D341Med (cell line): ENCODE measurements at places on chromosomes 1 and 21.
A peak's percentile ranks its signal among the peaks of the same experiment; 100 is the strongest.

DNA sequence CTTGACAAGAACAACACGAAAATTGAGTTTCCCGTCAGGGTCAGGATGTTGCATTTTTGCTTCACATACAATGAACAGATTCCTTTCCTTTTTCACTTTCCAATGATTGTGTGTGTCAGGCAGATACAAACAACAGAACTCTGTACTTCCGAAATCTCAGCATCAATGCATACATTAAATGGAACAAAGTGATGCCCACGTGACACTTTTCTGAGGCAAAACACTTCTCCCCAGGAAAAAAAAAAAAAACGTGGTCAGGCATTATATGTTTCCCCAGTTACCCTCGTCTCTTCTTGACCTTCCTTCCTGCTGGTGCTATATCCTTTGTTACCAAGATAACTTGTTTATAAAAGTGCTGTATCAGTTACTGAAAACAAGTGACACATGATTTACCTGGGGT is 181.8 kb downstream of the ZNF281 start:
- DNase-seq = no peak

DNA sequence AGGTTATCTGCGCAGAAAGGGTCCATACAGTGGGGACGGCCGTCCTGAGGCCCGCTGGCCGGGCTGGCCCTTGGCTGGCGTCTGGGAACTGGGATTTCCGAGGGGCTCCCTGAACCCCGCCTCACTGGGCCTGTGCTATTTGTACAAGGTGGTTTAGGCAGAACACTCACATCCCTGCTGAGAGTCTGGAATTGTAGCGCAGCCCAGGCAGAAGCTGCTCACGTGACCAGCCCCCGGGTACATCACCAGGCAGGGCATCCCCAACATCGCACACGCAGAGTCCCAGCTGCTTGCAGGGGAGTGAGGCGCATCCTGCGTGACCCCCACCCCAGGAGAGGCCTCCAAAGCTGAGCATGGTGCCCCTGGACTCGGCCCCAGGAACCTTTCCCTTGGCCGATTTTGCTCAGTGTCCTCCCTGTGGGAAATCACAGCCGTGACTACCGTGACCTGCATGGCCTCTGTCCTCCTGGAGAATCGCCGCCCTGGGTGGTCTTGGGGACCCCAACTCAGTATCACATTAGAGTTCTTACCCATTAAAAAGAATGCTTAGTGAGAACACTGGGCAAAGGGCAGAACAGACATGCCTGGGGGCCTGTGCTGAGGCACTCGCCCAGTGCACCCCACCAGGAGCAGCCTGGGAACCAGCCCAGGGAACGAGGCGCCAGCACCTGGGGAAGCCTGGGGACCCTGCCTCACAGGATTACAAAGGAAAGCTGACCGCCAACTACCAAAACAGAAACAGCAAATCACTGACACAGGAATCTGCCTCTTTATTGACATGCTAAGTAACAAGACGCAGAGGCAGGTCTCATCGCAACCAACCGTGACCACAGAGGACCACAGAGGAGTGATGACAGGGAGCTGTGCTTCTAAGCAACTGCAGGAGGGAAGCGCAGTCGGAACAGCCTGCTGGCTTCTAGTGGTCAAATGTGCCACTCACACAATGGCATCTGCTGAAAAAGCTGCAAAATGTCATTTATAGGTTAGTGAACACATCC is 33.5 kb downstream of the UBE2G2 start:
- DNase-seq = no peak

- no peak for DNase-seq
Observed at GRCh38 chr21:38798481-38798882, 7.2 kb upstream of the ETS2 start.

GRCh38 chr1:93395195-93395594 is 49.5 kb downstream of the DR1 start:
- no peak for DNase-seq

GRCh38 chr1:93042187-93043056 is 36.7 kb upstream of the MTF2 start:
- DNase-seq = no peak

DNA sequence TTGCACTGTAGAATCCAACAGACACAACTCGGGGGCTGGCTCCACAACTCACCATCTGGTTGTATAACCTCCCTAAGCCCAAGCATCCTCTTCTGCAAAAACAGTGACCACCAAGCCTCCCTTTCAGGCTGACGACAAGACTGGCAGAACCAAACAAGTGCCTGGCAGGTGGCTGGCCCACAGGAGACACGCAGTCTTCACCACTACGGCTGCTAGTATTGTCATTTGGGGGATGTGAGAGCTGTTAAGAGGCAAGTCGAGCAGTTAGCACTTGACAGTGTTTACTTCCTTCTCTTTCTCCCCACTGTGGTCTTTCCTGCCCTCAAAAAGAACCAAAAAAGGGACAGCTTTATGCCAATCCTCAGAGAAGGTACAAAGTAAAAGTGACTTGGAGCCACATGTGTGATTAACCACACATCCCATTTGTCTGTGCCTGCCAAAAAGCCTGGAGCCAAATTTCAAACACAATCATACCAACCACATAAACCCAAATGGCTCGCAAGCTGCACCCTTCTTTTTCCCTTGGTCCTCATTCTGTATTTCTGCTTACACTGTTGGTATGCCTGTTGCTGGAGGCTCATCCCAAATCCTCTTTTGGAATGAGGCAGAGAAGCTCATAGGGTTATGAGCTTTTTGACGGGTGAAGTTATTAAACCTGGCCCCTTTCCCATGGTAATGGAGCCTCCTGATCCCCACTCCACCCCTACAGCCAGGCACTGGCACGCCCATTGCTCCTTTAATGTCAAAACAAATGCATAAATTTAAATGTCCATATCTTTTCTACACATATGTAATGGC is 94.1 kb downstream of the TGFBR3 start:
- peak; percentile 39 for DNase-seq

DNA sequence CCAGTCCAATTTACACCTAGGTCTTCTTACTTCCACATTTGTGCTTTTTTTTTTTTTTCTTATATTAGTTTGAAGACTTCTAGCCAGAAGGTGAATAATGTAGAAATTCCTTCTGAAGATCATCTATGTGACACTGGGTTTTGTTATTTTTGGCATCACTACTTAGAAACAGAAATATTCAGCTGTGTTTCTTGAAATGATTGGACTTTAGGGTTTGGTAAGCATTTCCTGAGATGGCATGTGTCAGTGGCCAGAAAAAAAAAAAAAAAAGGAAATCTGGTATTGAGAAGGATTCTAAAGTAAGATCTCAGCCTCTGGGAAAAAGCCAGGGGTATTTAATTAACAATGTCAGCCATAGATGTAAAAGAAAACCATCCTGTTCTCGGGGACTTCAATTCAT is 43.4 kb upstream of the LRRC8C start:
- no peak for DNase-seq

GRCh38 chr1:42125552-42125951 is 27.7 kb upstream of the GUCA2B start:
- no peak for DNase-seq

- peak; percentile 76 for DNase-seq
Observed at GRCh38 chr1:47399846-47400155, 16.3 kb upstream of the FOXE3 start.

- no peak for DNase-seq
Observed at GRCh38 chr21:33205476-33205875, 24.3 kb upstream of the IFNAR2 start.

- no peak for DNase-seq
Observed at GRCh38 chr1:244165021-244165420, 113.9 kb downstream of the ZBTB18 start.

DNA sequence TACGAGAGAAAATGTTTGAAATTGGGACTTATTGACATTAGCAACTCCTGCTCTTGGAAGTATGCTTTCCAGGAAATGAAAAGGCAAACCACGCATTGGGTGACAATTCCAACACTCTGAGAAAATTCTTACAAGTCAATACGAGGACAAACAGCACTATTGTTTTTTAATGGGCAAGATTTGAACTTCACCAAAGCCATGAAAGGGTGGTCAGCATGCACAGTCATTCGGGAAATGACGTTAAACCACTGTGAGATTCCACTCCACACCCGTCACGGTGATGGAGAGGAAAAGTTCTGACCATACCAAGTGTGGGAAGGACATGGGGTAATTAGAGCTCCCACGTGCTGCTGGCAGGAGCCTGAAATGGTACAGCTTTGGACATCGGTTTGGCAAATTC is 12.2 kb upstream of the PRXL2B start:
- no peak for DNase-seq

- DNase-seq = no peak
Observed at GRCh38 chr1:119987112-119987511, 82.3 kb downstream of the NOTCH2 start.

DNA sequence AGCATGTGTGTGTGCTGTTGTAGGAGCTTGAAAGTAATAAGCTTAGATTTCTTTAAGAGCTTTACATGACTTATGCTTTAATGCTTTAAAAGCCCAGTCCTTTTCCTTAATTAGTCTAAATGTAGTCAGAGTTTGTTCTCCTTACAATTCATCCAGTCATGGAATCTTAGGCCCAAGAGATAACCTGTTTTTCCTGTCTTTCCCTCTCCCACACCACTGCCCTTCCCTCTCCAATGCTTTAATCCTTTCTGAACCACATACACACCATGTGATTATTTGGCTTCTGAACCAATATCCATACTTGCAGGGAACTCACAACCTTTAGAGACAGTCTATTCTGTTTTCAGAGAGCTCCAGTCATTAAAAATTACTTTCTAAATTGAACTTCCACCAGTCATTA is 37.6 kb downstream of the ALG6 start:
- DNase-seq = peak; percentile 17

DNA sequence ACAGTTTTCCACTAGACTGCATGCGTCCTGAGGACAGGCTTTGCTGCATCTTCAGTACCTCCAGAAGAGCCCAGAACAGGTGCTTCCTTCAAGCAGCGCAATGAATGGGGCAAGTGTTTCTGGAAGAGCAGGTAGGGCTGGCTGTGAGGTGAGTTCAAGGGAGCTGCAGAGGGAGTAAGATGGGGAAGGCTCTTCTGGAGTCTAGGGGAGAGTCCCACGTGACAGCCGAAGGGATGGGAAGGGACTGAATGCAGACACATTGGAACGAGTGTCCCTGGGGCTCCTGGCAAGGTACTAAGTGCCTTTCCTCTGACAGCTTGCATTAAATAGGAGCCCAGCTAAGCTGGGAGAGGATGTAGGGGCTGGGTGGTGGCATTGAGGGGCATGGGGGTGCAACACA is 84.2 kb downstream of the FAM78B start:
- no peak for DNase-seq

DNA sequence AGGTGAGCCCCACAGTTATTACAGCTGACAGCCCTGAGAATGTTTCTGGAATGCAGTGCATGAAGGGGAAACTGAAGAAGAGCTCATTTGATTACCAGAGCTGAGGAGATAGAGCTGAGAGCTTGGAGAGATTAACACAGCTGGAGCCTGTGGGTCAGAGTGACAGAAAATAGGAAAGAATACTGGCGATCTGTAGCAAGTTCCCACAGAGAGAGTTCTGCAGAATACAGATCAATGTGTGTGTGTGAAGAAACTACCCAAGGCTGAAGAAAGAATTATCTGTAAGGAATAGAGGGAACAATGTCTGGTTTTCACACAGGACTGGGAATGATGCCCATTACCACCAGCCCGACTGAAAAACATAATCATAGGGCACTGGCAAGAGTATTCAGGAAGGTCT is 103.6 kb upstream of the SNX7 start:
- DNase-seq = no peak

DNA sequence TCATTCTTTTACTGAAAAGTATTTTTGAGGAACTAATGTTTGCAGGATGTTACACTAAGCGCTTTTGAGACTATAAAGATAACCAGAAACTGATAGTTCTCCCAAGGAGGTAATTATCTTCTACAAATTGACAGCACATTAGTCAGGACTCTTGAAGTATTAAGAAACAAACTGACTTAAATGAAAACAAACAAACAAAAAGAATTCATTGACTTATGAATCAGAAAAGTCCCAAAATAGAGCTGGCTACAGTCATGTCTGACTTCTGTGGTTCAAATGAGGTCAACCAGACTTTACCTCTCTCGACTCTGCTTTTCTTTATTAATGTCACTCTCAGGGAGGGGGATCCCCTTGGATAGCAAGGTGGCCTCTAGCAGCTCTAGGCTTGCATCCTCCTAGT is 296.8 kb downstream of the TPR start:
- DNase-seq = no peak

GRCh38 chr21:45515241-45516061 is 26.8 kb downstream of the SLC19A1 start:
- DNase-seq = no peak

GRCh38 chr1:41792485-41792770 is 126.3 kb downstream of the HIVEP3 start:
- no peak for DNase-seq

DNA sequence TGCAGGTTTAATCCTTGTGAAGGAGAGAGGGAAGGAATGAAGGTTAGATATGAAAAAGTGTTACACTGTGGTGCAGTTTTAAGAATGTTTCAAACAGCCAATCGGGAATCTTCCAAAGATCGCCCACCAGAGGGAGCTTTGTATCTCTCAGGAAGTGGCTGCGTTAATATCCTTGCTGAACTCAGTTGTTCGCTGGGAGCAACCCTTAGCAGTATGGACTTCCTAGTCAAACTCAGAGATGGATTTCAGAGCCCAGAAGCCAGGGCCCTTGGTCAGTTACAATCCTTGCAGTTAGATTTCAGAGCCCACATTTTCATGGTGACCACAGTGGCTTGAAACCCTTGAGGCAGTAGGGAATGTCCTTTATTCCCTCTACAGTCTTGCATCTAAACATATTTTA is 136.2 kb downstream of the NTNG1 start:
- peak; percentile 58 for DNase-seq

- DNase-seq = no peak
Observed at GRCh38 chr21:36437745-36438128, 42.2 kb downstream of the CLDN14 start.

DNA sequence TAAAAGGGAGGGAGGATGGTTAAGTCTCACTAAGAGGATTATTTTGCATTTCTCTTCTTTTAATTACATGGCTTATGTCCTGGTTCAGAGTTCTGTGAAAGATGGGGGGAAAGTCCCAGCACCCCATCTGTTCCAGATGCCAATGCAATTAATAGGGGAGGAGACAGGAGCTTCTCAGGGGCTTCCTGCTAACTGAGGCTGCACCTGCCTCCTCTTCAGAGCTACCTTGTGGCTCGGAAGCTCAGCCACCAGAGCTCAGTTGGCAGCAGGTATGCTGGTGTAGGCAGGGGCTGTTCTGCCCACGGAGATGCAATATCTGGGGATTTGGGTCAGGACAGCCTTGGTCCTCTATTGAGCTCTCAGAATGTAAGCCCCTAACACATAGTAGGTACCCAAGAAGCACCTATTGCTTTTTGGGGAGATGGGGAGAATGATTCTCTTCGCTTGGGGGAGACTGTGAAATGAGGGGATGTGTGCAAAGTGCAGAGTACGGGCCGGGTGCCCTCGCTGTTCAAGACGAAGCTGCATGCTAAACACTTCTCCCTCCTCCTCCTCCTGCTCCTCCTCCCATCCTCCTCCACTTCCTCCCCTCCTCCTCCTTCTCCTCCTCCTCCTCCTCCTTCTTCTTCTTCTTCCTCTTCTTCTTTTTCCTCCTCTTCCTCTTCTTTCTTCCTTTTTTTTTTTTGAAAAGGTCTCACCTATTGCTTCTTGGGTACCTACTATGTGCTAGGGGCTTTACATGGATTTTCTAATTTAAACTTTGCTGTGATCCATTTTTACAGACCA is 279.0 kb downstream of the PTPRU start:
- peak; percentile 70 for DNase-seq

GRCh38 chr21:42068256-42068545 is 2.9 kb upstream of the UMODL1 start:
- DNase-seq = no peak

- no peak for DNase-seq
Observed at GRCh38 chr1:33903210-33903589, 39.3 kb downstream of the HMGB4 start.

GRCh38 chr1:212254853-212255363 is 30.3 kb upstream of the PPP2R5A start:
- DNase-seq = no peak

- DNase-seq = no peak
Observed at GRCh38 chr1:95196017-95196416, 38.0 kb upstream of the RWDD3 start.
